ENCODE measurements at places on chromosomes 4 and X. TPM values are rescaled to one million over a fixed set of nuclear protein-coding genes. Genes with fewer than 3 reads are reported as not detected.
A peak's percentile ranks its signal among the peaks of the same experiment; 100 is the strongest.

- DNase-seq, result peak; percentile 50
Observed at GRCh38 chr4:109215506-109215905, 87.0 kb downstream of the COL25A1 start.

- no peak for DNase-seq
Observed at GRCh38 chrX:128335671-128336070, 283.5 kb upstream of the ACTRT1 start.

Gene SSX2B
- not detected for total RNA-seq

DNA sequence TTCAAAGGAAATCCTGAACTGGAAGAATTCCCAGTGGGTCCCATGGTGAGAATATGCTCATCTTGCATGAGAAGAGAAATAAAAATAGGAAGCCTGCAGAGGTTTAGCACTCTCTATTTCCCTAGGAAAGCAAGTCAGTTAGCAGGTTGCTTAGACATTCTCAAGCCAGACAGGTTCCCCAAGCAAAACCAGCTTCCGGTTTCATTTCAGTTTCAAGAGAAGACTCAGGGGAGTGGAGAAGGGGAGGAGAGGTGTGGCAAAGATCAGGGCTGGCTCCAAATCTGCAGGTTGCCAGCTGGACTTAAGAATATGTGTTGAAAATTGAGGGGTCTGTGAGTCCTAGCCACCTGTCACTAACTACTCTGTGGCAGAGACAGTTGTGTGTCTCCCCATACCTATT, 107.5 kb downstream of the CLNK start:
- no peak for DNase-seq

DNA sequence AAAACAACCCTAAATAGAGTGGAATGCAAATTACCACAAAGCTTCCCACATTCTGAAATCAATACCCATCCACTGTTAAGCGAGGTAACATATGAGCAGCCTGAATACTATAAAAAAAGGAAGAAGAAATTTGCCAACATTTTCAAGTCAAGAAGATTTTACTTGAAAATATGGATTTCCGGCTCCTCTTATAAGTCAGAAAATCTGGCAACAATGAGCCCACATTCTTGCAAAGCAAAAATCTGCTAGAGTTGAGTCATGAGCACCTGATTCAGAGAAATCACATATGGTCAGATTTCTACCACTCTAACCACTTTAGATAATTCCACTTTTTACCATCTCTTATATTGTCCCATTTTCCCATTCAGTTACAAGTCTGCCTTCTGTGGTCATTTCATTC, 395.7 kb downstream of the DTHD1 start:
- no peak for DNase-seq

DNA sequence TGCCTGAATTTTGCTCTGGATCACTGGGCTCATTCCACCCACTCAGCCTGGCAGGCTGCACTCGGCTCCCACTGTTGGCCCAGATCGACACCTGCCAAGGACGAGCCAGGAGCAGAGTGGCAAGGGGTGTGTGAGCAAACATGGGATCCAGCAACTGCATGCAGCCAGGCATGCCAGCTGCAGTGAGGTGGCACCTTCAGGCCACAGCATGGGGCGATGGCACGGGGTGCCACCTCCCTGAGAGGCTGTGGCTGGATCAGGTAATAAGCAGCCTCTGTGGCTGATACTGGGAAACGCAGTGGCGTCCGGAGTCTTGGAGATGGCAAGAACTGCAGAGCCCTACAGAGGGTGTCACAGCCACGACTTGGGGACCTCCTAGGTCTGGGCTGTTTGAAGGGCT, 244.5 kb upstream of the FSTL5 start:
- no peak for DNase-seq

- no peak for DNase-seq
Observed at GRCh38 chrX:47235691-47236103, 2.9 kb downstream of the USP11 start.

- DNase-seq, result no peak
Observed at GRCh38 chr4:43348591-43348990, 456.1 kb downstream of the GRXCR1 start.

DNA sequence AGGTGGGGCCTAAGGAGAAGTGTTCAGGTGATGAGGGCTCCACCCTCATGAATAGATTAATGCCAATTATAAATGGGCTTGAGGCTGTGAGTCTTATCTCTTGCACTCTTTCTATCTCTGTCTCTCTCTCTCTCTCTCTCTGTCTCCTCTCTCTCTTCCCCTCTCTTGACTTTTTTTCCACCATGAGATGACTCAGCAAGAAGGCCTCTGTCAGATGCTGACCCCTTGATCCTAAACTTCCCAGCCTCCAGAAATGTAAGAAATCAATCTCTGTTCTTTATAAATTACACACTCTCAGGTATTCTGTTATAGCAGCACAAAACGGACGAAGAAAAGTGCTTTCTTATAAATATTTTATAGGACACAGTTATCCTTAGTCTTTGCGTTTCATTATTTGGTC, 184.9 kb upstream of the PCDH7 start:
- no peak for DNase-seq

DNA sequence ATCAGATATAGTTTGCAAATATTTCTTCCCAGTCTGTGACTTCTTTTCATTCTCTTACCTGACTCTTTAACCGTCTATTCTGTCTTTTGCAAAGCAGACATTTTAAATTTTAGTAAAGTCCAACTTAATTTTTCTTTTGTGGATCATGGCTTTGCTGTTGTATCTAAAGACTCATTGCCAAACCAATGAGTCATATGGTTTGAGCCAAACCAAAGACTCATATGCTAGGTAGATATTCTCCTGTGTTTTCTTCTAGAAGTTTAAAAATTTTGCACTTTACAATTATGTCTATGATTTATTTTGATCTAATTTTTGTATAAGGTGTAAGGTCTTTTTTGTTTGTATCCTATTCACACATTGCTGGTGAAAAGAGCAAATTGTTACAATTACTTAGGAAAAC, 446.8 kb downstream of the ANKRD50 start:
- no peak for DNase-seq

Gene GRIA3
- not detected for total RNA-seq

GRCh38 chr4:25113915-25114904, 46.0 kb downstream of the SEPSECS start:
- DNase-seq, result no peak

All from dermis microvascular lymphatic vessel endothelial cell (primary cell).